ENCODE measurements at places on chromosomes 11 and 22.

- DNase-seq, result no peak
Measured at GRCh38 chr11:75066061-75066460, 30.6 kb downstream of the OR2AT4 start.

GRCh38 chr22:28034760-28035401 is 115.8 kb upstream of the PITPNB start:
- DNase-seq, result no peak

DNA sequence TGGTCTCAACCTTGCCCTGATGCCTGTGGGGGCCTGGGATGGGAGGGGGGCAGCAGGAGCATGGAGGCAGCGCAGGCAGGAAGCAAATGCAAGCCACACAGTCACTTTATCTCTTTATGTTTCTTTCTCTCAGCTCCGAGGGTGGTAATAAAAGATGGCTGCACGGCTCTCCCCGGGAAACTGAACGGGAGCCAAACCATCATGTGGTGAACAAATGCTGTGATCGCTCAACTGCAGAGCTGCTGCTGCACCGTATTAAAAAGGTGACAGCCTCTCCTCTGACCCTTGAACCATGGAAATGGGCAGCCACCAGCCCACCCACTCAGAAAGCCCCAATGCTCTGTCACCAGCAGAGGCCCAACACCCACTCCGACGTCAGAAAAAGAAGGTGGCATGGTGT is 110.0 kb downstream of the TIMP3 start:
- no peak for DNase-seq

- no peak for DNase-seq
Measured at GRCh38 chr11:120133216-120134105, 4.5 kb downstream of the TRIM29 start.

DNA sequence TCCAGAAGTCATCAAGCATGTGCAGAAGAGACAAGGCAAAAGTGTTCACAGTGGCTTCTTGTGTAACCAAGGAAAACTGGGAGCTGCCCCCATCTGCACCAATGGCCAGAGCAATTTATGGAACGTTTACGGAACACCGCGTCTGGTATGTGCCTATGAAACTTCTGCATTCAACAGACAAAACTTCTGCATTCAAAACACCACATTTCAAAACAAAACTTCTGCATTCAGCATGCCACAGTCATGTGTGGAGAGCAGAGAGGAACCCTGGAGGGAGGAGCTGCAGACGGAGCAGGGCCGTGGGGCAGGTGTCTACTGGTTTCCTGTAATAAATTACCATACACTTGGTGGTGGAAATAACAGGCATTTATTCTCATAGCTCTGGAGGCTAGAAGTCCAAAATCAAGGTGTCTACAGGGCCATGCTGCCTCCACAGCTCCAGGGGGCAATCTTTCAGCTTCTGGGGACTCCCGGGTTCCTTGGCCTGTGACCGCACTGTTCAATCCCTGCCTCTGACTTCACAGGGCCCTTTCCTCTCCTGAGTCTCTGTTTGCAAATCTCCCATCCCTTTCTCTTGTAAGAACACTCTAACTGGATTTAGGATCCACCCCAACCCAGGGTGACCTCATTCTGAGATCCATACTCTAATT is 32.2 kb downstream of the RPL3 start:
- no peak for DNase-seq

- no peak for DNase-seq
Measured at GRCh38 chr11:68542617-68543016, 82.1 kb downstream of the PPP6R3 start.
